ENCODE measurements at places on chromosomes 12 and 14.

GRCh38 chr12:11719678-11720099, 70.2 kb downstream of the ETV6 start:
- no peak for DNase-seq

GRCh38 chr12:8081251-8081920, 688 bp upstream of the NECAP1 start:
- peak; percentile 31 for DNase-seq

DNA sequence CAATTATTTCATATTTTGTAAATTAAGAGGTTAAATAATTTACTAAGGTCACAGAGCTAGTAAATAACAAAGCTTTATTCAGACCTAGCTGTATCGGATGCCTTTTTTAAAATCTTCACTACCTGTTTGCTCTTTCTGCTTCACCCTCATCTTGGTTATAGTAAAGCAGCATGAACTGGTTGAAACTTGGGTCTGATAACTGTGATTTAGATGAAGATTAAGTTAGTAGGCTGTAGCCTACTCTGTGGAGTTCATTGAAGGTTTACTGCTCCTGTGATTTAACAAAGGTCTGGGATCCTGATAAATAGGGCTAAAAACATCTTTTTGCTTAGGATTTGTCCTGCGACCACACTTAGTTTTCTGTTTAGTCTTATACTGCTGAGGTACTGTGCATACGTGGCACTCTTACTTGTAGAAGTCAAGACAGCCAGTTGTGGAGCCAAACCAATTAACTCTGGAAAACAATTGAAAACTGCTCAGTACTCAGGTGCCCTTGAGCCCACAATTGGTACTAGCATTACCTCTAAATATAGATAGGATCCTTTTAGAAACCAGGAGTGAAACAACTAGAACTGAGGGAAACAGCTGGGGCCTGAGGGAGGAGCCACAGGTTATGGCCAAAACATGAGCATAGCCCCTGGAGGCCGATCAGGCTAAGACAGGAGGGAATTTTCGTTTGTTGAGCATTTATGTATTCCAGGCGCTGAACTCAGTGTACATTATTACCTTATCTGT, 2.3 kb downstream of the SPATS2 start:
- DNase-seq = peak; percentile 26

DNA sequence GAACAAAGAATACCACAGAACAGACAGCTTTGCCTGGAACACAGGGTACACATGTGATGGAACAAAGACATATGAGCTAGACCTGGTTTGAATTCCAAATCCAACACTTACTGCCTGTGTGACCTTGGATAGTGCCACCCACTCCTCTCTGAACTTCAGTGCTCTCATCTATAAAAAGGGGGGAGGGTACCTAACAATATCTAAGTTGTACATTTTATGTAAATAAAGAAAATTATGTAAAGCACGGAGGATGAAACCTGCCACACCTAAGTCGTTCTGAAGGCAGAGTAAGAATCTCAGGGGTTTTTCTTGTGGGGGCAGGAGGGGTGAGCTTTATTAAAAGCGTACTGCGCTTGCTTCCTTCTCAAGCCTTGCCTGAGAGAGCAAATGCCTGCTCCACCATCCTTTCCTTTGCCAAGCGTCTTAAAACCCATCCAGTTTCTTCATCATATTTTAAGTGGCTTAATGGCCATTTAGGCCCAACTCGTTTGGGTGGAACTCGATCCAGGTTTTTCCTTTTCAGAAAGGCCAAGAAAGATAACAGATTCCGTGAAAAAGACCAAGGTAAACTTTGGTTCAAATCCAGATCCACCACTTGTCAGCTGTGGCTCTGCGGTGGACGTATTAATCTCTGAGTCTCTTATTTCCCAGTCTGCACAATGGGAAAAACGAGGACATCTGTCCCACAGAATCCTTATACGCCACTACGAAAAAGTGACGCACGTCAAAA, 946 bp downstream of the DDX24 start:
- peak; percentile 61 for DNase-seq

DNA sequence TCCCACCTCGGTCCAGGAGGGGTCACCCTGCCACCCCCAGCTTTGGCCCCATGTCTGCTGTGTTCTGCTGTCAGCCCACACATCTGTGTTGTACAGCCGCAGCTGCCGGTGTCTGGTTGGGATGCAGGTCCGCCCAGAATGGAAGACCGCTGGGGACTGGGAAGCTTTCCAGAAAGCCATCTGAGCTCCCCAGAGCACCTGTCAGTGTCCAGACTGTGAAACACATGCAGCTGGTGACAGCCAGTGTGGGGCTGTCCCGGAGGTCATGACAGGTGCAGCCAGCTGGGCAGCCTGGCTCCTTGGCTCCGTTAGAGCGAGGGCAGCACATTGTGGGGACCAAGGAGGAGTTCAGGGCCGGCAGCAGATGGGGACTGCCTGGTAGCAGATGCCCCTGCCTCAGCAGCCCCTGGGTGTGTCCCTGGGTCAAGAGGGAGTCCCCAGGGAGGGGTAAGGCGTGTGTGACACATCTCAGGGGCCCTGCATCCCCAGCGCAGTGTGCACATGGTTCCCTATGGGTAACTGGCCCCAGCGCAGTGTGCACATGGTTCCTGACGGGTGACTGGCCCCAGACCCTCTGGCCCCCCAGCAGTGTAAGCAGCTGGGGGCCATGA, 16.4 kb downstream of the CEP170B start:
- DNase-seq = no peak

GRCh38 chr12:50678650-50679365, 85.1 kb upstream of the ATF1 start:
- no peak for DNase-seq

All from activated naive CD4-positive, alpha-beta T cell treated with anti-CD3 and anti-CD28 coated beads, Interleukin-2, amount 50 U/mL, for 72 hours (primary cell).